Nephron progenitor cell (in vitro differentiated cells): ENCODE measurements at places on chromosomes 6 and 20.

DNA sequence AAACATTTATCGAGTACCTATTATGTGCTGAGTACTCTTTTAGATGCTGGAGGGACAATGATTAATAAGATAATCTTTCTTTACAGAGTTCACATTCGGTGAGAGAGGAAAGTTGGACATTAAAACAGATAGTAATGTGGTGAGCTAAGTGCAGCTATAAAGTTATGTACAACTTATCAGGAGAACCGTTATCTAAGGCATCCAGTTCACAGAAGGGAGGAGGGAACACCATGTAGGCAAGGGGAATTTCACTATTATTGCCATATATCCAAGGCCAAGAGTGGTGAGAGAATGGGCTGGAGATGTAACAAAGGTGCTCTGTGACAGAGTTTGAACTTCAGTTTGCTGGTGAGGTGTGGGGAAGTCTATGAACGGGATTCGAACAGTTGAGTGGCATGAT, 105.8 kb downstream of the CARMIL1 start:
- H3K27me3 ChIP-seq, result no peaks in the 10 kb centered on the region
- no peak overlapping the region for H3K4me3 ChIP-seq
- no peak overlapping the region for H3K27ac ChIP-seq
- H3K4me1 ChIP-seq, result peaks cover 5% of the 10 kb centered on the region
- no peak for DNase-seq
- H3K36me3 ChIP-seq, result no peaks in the 10 kb centered on the region

- H3K36me3 ChIP-seq, result peaks cover 22% of the 10 kb centered on the region
- H3K4me1 ChIP-seq, result peaks cover 96% of the 10 kb centered on the region
- no peak overlapping the region for H3K27ac ChIP-seq
- peak overlapping the region; percentile 98 for H3K4me3 ChIP-seq
Observed at GRCh38 chr6:31740397-31741223, 805 bp downstream of the MSH5 start.

DNA sequence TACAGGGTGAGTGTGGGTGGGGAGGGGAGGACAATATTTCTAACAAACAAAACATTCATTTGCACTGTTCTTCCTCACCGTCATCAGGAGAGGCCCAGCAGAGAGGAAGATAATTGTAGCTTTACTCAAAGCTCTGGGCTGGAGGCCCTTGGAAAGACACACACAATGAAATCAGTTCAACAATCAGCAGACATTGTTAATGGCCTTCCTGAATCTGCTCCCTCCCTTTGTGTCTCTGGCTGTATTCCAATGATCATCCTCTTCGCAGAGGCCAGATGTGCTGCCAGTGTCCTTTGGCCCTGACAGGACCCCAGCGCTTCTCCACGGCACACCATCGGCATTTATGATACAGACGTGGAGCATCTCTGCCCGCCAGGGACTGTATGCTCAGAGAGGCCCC, 44.6 kb upstream of the LRFN2 start:
- no peak overlapping the region for H3K27ac ChIP-seq
- H3K4me1 ChIP-seq, result peaks cover 23% of the 10 kb centered on the region
- no peak for DNase-seq
- H3K4me3 ChIP-seq, result no peak overlapping the region
- peaks cover 6% of the 10 kb centered on the region for H3K27me3 ChIP-seq
- H3K36me3 ChIP-seq, result no peaks in the 10 kb centered on the region

- H3K27me3 ChIP-seq, result peaks cover 10% of the 10 kb centered on the region
- no peak for DNase-seq
- H3K36me3 ChIP-seq, result no peaks in the 10 kb centered on the region
- no peak overlapping the region for H3K4me3 ChIP-seq
- H3K27ac ChIP-seq, result no peak overlapping the region
- peaks cover 24% of the 10 kb centered on the region for H3K4me1 ChIP-seq
Observed at GRCh38 chr6:45855642-45856394, 159.8 kb downstream of the CLIC5 start.

GRCh38 chr6:13272131-13273046, 55.9 kb downstream of the TBC1D7 start:
- H3K4me1 ChIP-seq, result peaks cover 44% of the 10 kb centered on the region
- peak; percentile 21 for DNase-seq
- peaks cover 9% of the 10 kb centered on the region for H3K27me3 ChIP-seq

- H3K36me3 ChIP-seq, result peaks cover 5% of the 10 kb centered on the region
- no peak overlapping the region for H3K4me3 ChIP-seq
- H3K27ac ChIP-seq, result no peak overlapping the region
- peaks cover 9% of the 10 kb centered on the region for H3K4me1 ChIP-seq
- H3K27me3 ChIP-seq, result peaks cover 4% of the 10 kb centered on the region
Observed at GRCh38 chr20:11124849-11125505, 451.2 kb upstream of the JAG1 start.

DNA sequence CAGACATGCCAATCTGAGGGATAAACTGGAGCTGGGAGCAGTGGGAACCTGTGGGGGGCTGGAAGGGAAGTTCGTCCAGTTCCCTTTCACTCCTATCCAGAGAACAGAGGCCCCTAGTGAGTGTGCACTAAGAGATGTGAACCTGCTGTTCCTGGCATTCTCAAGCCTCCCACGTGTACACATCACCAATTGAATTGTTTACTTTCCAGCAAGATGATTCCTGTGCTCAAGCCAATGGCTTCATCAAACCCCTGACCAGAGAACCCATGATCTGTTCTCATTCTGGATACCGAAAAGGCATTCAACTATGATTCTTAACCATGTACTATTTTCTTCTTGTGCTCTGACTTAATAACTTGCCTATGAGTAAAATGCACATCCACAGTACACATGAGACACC, 10.2 kb upstream of the SLC22A3 start:
- H3K27me3 ChIP-seq, result peaks cover 47% of the 10 kb centered on the region
- H3K4me1 ChIP-seq, result no peaks in the 10 kb centered on the region
- H3K27ac ChIP-seq, result no peak overlapping the region
- H3K36me3 ChIP-seq, result no peaks in the 10 kb centered on the region
- H3K4me3 ChIP-seq, result no peak overlapping the region
- DNase-seq, result no peak

GRCh38 chr6:148435386-148435785, 92.7 kb downstream of the SASH1 start:
- DNase-seq, result no peak
- no peak overlapping the region for H3K27ac ChIP-seq
- H3K36me3 ChIP-seq, result peaks cover 25% of the 10 kb centered on the region
- H3K4me3 ChIP-seq, result no peak overlapping the region

- H3K27ac ChIP-seq, result no peak overlapping the region
- H3K4me1 ChIP-seq, result peaks cover 7% of the 10 kb centered on the region
- no peak overlapping the region for H3K4me3 ChIP-seq
- no peaks in the 10 kb centered on the region for H3K27me3 ChIP-seq
- DNase-seq, result no peak
Observed at GRCh38 chr20:38766071-38766470, 17.8 kb downstream of the ACTR5 start.

DNA sequence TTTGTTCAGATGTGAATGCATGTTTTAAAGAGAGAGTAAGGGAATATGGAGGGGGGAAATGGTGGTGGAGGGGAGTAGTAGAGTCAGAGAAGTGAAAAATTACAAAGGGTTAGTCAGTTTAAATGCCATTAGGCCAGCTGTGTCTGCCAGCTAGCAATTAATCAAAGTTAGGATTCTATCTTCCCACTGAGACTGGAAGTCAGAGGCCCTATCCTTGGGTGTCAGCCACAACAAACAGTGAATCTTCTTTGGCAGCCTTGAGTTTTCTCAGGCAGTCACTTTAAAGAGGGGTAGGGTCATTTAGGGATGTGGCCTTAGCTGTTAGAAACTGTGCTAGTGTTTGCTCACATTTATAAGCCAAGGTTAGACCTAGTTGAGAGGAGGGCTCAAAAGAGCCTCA, 120.5 kb upstream of the BTBD3 start:
- peak overlapping the region; percentile 7 for H3K4me3 ChIP-seq
- H3K27ac ChIP-seq, result peak overlapping the region; percentile 62
- no peak for DNase-seq

DNA sequence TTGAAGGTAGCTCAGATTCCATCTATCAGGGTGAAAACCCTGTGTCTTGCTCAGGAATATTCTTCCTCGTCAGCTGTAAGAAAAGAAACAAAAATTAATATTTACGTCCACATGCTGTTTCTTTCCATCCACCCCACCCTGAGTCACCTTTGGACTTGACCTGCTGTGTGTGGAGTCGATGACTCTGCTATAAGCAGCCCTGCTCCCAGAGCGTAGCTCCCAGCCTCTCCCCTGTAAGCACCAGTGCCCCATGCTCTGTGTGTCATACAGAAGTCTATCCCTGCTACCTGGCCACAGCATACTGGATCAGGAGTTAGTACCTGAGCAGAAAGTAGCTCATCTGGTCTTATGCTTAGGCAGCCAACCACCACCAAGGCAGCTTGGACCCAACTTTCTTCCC, 223.6 kb downstream of the SOD2 start:
- DNase-seq, result no peak
- no peak overlapping the region for H3K27ac ChIP-seq
- H3K4me3 ChIP-seq, result no peak overlapping the region
- no peaks in the 10 kb centered on the region for H3K27me3 ChIP-seq
- no peaks in the 10 kb centered on the region for H3K36me3 ChIP-seq
- no peaks in the 10 kb centered on the region for H3K4me1 ChIP-seq

DNA sequence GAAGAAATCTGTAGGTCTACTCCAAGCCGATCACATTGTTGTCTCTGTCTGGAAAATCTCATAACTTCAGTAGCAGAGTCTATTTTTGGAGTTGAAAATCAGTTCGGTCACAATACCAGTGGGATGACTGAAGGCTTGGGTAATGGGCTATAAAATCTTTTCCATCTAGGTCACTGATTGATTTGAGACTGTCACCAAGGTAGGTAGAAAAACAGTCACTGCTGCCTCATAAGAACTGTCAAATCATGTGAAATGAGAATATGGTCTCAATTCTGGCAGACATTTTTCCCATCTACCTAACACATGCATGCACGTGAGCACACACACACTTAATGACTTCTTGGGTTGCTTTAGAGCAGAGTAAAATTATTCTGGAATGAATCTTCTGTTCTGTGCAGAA, 1162.8 kb upstream of the CITED2 start:
- H3K27me3 ChIP-seq, result peaks cover 4% of the 10 kb centered on the region
- H3K36me3 ChIP-seq, result peaks cover 26% of the 10 kb centered on the region
- DNase-seq, result no peak
- peaks cover 17% of the 10 kb centered on the region for H3K4me1 ChIP-seq

DNA sequence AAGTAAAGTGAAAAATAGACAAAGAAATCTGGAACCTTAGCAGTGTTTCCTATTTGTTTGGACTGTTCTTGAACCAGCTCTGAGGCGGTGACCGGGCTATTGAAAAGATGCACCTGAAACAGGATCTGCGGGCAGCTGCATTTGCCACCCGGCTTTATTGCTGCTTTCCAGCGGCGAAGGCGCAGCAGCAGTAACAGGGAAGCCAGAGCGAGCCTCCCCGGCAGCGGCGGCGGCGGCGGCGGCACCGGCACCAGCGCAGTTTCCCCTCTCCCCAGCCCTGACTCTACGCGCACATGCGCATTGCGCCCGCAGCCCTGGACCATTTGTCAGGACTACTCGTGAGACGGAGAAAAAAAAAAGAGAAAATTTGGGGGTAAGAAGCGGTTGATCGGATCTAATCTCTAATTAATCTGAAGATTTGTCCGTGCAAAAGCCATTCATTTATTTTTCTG, at the start of gene L3MBTL3:
L3MBTL3 (plus strand) TSS at position 290 of the 452 bp plus-strand sequence. CDS start 24,119 bp downstream, outside the sequence.
- peaks cover 6% of the 10 kb centered on the region for H3K27me3 ChIP-seq
- H3K4me1 ChIP-seq, result peaks cover 33% of the 10 kb centered on the region
- peak; percentile 95 for DNase-seq

DNA sequence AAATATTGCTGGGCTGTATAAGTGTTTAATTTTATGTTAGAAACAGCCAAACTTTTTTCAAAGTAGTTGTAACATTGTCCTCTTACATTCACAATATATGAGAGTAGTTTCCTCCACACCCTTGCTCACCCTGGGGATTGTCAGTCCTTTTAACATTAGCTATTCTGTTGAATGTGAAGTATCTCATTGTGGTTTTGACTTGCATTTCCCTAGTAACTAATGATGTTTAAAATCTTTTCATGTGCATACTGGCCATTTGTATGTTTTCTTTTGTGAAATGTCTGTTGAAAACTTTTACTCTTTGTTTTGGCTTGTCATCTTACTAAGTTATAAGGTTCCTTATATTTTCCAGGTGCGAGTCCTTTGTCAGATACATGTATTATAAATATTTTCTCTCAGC, 32.9 kb downstream of the TRIM38 start:
- H3K27me3 ChIP-seq, result peaks cover 8% of the 10 kb centered on the region
- H3K4me1 ChIP-seq, result peaks cover 22% of the 10 kb centered on the region
- H3K27ac ChIP-seq, result no peak overlapping the region
- H3K36me3 ChIP-seq, result peaks cover 13% of the 10 kb centered on the region
- H3K4me3 ChIP-seq, result no peak overlapping the region

DNA sequence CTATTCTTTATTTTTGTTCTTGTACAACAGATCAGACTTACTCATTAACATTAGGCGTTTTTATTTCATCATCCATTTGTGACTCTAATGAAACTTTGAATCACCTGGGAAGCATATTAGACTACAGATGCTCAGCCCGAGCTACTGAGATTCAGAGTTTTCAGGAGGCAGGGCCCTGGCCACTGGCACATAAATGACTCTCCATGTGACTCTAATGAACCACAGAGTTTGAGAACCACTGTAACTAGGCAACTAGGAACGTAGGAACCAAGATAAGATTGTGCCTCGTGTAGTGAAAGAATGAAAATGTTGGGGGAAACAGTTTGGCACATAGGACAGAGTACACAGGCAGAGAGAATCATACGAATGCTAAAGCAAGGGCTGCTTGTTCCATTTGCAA, 405.9 kb upstream of the BTBD3 start:
- no peaks in the 10 kb centered on the region for H3K27me3 ChIP-seq
- no peak overlapping the region for H3K27ac ChIP-seq
- DNase-seq, result no peak
- H3K36me3 ChIP-seq, result peaks cover 5% of the 10 kb centered on the region

GRCh38 chr20:11255860-11256259, 582.1 kb upstream of the JAG1 start:
- H3K27ac ChIP-seq, result no peak overlapping the region
- H3K4me1 ChIP-seq, result peaks cover 6% of the 10 kb centered on the region
- H3K36me3 ChIP-seq, result peaks cover 27% of the 10 kb centered on the region
- no peak for DNase-seq

DNA sequence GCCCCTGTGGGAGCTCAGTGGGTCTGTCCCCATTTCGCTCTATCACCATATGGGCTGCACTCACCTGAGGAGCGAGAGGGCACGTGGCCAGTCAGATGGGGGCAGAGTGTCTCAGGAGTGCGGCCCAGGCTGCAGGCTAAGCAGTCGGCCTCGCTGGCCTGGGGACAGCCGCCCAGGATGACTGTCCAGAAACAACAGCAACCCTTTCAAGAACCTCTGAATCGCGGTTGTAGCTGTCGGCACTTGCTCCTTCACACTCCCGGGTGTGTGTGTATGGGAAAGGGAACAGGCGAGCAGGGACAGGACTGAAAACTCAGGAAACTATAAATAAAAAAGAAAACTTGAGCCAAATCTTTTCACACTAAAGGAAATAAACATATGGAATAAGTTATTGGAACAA, 63.1 kb downstream of the TFAP2A start:
- H3K27me3 ChIP-seq, result peaks cover 5% of the 10 kb centered on the region
- H3K27ac ChIP-seq, result no peak overlapping the region
- no peaks in the 10 kb centered on the region for H3K36me3 ChIP-seq
- no peak for DNase-seq
- H3K4me3 ChIP-seq, result no peak overlapping the region
- H3K4me1 ChIP-seq, result peaks cover 29% of the 10 kb centered on the region

- peaks cover 17% of the 10 kb centered on the region for H3K4me1 ChIP-seq
- no peak overlapping the region for H3K4me3 ChIP-seq
- peaks cover 13% of the 10 kb centered on the region for H3K27me3 ChIP-seq
- no peak overlapping the region for H3K27ac ChIP-seq
Observed at GRCh38 chr6:3165631-3166534, 8.5 kb upstream of the TUBB2A start.
